Epithelial cell of prostate (primary cell): ENCODE measurements at places on chromosomes 4 and X.

- DNase-seq = peak; percentile 88
These were observed 24.2 kb upstream of the RASL11B start for GRCh38 chr4:52837716-52838558.

GRCh38 chrX:31053621-31054020 lies 18.2 kb downstream of the FTHL17 start:
- no peak for DNase-seq

DNA sequence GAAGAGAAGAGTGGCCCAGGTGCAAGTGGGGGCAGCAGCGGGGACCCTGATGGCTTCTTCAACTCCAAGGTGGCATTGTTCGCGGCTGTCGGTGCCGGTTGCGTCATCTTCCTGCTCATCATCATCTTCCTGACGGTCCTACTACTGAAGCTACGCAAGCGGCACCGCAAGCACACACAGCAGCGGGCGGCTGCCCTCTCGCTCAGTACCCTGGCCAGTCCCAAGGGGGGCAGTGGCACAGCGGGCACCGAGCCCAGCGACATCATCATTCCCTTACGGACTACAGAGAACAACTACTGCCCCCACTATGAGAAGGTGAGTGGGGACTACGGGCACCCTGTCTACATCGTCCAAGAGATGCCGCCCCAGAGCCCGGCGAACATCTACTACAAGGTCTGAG lies 11.4 kb downstream of the EFNB1 start:
- DNase-seq = no peak

- DNase-seq = no peak
These were observed 126.6 kb downstream of the ASB9 start for GRCh38 chrX:15143050-15143824.

DNA sequence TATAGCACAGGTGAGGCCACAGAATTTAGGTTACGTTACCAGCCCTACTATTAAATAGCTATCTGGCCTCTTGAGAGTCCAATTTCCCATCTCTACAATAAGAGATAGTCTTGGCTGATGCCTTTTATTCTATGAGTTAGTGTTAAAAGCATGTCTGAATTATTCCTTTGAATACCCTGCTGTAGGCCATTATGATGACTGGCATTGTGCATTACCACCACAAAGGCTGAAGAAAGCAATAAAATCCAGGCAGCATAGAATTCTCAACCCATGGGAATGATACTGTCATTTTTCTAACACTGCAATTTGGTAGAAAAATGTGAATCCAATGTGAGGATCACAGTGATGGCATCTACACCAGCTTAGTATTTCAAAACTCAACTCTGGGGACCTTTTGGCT lies 51.4 kb downstream of the OTC start:
- DNase-seq = no peak

GRCh38 chr4:78299565-78299972 lies 242.4 kb downstream of the FRAS1 start:
- DNase-seq = no peak

- DNase-seq = no peak
These were observed 60.7 kb downstream of the GPR143 start for GRCh38 chrX:9704876-9705465.

DNA sequence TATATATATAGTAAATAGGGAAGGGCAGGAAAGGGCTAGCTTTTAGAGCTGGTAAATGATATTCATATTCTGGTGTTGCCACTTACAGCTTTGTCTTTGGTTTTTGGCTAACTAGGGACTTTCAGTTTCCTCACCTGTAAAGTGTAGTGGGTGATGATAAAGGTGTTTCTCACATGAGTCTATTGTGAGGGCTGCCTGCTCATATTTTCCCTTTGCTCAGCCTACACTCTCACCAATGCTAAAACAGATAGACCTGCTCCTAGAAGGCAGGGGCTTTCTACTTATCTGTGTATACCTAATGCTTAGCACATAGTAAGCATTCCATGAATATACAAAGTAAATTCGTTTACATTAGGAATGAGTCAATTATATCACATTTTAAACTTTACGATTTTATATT lies 137.2 kb upstream of the HS3ST1 start:
- DNase-seq = no peak

- no peak for DNase-seq
These were observed 100.1 kb downstream of the EIF4E start for GRCh38 chr4:98828801-98829200.

DNA sequence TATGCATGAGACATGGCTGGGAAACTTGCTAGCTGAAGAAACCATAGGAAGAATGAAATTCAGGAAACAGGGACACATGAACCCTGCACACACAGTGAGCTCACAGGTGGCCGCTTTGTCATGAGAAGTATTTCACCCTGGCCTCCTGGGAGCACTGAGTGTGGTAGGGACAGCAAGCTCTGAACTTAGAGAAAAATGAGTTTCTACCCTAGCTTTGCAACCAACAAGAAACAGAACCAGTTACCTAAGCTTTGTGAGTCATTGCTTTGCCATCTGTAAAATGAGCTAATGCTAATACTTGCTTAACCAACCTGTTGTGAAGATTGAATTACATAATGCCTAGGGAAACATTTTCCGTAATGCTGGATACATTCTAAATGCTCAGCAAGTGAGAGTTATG lies 206.6 kb upstream of the HS3ST1 start:
- peak; percentile 94 for DNase-seq

- DNase-seq = no peak
These were observed 31.7 kb downstream of the BBS12 start for GRCh38 chr4:122764071-122764820.

DNA sequence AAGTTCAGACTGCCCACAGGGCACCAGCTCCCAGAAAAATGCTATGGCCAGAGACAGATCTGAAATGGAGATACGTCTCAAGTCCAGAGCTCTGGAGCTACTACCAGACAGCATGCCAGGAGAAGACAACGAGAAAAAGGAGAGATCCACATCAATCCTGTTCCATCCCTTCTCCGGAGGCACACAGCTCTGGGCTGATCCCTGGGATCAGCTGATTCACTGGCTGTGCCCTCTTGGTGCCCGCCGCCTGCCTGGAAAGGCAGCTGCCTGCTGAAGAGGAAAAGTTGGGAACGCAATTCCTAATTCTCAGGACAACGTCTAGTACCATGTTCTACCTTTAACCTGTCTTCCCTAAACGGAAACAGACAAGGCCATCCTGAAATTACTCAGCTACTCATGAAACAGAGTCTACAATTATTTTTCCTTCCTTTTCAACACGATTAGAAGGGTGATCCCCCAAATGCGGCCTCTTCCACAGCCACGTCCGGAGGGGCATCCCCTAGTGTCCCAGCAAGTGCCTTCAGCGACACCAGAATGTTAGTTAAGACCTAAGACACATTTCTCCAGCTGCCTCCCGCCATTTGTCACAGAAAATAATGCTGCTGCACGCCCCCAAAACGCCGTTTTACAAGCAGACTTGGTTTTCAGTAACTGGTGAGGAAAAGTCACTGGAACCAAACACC lies 2.4 kb downstream of the ZFYVE28 start:
- no peak for DNase-seq

DNA sequence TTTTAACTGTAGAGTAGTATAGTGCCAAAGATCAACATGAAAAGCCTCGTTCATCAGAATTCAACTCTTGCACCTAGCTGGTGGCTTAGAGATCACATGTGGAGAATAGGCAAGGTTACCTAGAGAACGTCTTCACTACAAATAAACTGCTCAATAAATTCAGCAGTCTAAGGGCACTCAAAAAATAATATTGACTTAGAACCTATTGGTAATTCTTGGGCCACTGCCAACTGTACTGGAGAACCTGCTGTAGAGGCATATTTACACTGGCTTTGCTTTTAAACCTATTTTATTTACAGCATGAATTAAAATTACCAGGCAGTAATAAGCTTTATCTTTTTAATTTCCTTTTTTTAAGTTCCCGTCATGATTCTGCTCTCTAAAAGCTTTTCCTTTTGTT lies 343.7 kb downstream of the PDHA2 start:
- DNase-seq = no peak

DNA sequence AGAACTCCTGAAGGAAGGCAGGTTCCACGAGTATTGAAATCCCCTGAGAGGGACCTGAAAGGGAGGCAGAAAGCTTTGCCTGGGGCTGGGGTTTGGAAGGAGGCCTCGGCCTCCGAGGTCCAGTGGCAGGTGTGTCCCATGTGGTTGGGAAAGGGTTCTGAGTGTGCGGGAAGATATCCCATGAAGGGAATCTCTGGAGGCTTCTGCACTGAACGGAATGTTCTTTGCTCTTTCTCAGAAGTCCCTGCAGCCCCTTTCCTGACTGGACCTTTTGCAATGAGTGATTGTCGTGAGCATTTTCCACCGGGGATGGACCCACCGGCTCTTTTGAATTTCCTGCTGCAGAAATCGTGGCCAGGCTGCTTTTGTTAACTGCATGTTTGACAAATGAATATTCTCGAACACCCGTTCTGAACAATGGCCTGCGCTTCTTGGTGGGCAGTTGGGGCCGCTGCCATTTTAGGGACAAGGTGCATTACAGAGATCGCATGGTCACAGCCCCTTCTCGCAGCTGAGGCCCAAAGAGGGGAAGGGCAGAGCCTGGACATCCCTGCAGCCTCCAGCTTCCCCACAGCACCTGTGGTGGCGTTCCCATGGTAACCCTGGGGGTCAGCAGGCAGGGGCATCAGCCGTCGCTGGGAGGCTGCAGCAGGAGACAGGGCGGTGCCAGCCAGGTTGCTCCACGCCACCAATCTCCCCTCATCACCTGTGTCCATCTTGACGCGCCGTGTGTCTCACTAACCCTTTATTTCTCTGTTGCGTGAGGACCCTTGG lies 18.3 kb upstream of the HTRA3 start:
- DNase-seq = no peak

GRCh38 chrX:54921427-54922021 lies 900 bp downstream of the TRO start:
- no peak for DNase-seq

DNA sequence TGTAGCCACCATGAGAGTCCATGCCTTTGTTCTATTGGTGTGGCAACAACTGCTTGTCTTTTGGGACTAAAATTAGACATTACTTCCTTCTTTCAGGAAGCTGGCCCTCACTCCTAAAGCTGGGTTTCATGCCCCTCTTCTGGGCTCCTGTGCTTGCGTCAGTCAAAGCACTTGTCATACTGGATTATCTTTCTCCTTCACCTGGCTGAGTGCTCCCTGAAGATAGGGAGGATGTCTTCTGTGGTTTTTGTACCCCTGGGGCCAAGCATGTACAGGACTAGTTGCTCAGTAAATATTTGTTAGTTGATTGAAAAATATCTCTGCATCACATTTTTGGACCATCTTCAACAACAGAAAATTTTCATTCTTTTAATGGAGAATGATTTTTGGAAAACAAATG lies 26.1 kb upstream of the LONRF3 start:
- no peak for DNase-seq

DNA sequence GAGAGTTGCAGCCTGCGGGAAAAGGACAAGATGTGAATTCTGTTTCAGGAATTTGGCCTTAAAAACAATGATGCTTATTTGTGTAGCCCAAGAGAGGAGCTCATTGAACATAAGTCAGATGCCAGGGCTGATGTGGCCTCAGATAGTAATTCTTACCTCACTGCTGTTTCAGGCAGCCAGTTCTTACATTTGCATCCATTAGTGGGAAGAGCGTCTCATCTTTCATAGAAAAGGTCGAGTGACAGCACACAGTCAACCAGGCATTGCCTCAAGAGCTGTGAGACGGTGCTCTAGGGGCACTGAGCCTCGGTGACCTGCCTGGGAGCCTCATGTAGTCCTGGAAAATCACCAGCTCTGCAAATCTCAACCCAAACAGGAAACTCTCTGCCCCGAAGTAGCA lies 174.9 kb upstream of the FRG1 start:
- no peak for DNase-seq

- no peak for DNase-seq
These were observed 82.0 kb upstream of the FREM3 start for GRCh38 chr4:143782521-143782920.

GRCh38 chrX:11480626-11481025 lies 185.1 kb downstream of the ARHGAP6 start:
- no peak for DNase-seq

- DNase-seq = no peak
These were observed 8.3 kb downstream of the GAB3 start for GRCh38 chrX:154742613-154743012.

DNA sequence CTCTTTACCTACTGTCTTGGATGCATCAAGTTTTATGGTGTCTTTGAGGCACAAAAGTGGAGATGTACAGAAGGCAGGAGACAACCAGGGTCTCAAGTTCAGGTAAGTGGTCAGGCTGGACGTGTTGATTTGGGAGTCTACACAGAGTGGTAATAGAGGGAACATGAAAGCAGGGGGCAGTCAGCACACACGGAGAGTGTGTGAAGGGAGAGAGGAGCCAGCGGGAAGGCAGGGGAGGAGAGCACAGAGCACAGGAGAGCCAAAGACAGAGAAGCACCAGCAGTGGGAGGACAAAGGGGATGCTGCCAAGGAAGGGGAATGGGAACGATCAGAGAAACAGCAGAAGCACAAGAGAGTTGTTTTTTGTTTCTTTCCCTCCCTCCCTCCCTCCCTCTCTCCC lies 32.9 kb downstream of the TMEM150C start:
- DNase-seq = no peak

DNA sequence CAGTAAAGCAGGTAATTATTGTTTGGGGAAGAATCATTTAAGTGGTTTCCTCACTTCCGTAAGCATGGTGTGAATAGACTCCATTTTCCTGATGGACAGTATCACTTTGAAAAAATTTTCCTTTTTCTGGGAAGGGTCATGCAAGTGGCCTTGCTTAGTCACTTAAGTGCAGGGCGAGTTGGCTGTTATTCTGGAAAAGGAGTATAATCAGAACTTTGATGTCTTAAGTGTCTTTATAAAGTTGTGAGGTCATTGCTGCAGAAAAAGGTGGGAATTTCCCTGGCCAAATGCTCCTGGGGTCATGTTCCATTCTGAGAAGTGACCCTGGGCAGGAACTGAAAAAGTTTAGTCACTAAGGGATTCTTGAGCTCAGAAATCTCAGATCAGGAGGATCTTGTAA lies 146.1 kb upstream of the OTUD4 start:
- no peak for DNase-seq

DNA sequence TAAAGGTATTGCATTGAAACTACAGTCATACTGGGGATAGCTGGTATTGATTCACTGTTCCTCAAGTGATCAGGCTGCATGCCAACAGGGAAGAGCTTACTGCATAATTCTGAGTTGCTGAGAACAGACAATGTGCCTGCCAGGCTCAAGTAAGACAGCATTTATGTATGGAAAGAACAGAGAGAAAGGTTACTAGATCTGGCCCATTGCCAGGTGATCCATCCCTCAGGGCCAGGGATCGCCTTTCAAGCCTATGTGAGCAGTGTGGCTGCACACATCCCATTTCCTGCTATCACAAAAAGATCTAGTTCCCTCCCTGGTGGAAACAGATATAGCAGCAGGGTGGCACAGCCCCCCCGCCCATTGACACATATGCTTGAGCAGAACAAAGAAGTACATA lies 254.0 kb downstream of the TMA16 start:
- peak; percentile 22 for DNase-seq

DNA sequence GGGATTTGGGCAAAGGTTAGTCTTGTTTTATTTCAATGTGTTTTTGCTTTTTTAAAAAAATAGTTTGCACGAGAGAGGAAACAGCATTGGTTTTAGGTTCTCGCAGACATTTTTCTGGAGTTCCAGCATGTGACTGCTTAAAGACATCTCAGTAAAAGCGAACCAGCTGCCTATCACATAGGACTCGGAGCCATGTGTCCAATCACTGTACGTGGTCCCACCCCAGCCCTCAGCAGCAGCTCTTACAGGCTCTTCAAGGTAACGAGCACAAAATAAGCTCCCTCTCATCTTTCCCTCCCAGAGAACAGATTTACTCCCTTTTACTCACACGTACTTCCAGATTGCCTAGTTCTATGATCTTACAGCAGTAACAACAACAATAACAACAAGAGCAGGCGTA lies 68.7 kb downstream of the MCF2 start:
- DNase-seq = no peak
